Heart right ventricle (tissue), 16 donors: ENCODE measurements at places on chromosomes 7 and 10.

GRCh38 chr7:55202150-55202913, 162.8 kb upstream of the LANCL2 start:
- no peak for DNase-seq

DNA sequence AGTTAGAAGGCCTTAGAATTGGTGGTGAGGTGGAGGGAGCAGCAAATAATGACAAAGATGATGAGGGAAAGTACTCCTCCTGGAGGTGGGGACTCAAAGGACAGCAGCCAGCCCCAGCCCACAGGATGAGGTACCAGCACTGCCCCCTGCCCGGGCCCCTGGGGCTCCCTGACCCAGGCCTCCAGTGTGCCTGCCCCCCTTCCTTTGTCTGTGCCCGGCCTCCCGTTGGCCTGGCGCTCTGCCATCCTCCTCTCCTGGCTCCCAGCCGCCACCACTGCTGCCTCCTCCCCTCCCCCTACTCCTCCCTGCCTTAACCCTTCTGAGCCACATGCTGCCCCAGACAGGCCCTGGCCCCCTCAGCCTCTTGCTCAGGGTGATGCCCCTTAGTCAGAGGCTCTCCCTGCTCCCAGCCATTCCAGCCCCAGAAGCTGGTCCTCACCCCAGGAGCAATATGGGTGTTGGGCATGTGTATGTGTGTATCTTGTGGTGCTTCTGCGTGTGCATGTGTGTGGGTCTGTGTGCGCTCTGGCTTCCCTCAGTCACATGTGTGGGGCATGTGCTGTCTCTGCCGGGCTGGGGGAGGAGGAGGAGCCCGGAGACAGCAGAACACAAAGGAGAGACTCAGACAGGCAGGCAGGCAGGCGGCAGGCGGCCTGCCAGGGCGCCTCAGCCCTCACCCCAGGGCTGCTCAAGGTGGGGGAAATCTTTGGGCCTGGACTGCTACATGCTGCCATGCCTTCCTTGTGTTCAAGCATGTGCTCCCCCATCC, 2.6 kb downstream of the LDB1 start:
- DNase-seq = peak; percentile 89

- no peak for DNase-seq
Observed at GRCh38 chr10:50607356-50607925, 16.3 kb downstream of the SGMS1 start.

DNA sequence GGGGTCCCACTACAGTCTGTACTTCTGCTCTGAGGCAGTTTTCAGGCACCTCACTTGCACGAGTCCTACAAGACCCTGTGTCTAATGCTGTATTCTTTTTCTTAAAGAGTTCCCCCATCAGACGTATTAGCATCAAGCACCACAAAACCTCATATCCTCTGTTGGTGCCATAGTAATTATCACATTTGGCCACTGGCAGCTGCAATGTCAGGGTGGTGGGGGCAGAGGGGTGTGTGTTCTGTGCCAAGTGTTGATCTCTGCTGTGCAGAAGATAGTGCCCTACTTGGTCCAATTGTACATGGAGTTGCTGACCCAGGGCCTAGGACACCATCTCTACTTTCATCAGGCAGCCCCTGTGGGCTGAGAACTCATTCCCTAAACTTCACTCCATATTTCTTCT, 20.0 kb upstream of the JAZF1 start:
- no peak for DNase-seq

DNA sequence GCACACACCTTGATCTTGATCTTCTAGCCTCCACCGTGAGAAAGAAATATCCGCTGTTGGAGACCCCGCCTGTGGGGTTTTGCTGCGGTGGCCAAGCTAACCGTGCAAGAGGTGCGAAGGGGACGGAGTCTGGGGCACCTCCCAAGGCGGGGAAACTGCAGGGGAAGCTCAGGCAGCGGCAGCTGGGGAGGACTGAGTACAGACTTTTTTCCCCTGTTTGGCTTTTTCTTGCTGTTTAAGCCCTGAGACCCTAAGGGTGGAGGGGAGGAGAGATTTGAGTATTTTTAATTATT, 108.0 kb downstream of the DNAJB6 start:
- DNase-seq = no peak

DNA sequence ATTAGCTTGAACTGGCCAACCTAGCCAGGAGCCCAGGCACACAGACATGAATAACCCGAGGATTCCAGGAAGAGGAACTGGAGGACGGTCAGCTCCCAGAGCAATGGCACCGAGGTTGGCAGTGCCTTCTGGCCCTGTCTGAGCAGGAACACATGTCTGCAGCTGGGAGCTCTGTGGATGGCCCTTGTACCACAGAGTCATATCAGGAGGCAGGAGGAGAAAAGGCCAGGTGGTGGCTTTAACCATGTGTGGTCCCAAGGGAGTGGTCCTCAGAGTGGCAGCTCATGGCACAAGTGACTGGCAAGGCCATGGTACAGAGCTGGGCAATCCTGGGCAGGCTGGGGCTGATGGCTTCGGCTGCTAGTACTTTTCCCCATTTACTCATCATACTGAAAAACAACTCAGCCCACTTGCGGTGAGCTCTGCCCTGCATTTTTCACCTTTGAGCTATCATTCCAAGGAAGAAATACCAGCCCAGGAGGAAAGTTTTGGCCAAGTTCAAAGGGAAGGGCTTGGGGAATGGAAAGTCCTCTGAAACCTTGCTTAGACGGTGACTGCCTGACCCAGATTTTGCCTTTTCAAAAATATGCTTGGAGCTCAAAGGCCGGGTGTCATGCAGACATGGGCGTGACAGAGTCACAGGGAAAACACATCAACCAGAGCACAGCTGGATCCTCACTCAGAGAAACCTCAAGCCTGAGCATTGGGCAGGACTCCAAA, 25.7 kb upstream of the LOXL4 start:
- peak; percentile 60 for DNase-seq

DNA sequence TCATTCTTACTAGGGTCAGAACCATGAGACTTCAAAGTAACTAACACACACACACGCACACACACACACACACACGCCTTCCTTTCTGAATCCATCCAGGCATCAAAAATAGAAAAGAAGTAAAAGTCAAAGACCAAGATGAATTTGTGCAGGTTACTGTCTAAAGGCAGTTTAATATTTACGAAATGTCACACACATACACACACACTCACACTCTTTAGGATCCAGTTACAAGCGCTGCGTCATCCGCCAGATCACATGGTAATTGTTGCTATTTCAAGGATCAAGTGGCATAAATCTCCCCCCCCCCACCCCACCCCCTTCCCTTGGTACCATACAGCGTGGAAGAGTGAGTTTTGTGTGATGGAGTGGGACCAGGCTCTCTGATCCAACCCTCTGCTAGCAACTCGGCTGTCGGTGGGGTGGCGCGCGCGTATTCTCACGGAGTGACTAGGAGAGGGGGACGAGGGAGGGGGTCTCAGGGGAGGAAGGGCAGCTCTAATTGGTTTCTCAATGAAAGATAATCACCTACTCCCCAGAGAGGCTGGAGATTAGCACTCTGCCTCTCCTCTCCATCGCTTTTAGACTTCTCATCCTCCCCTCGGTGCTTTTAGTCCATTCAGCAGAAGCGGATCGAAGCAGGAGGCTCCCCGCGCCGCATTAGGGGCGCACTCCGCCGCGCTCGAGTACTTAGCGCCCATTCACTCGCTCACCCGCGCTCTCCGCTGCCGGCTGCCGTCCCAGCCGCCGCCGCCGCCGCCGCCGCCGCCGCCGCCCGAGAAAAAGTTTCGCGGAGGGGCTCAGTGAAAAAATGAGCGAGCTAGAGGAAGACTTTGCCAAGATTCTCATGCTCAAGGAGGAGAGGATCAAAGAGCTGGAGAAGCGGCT, 83.5 kb upstream of the PRKG1 start:
- peak; percentile 65 for DNase-seq

DNA sequence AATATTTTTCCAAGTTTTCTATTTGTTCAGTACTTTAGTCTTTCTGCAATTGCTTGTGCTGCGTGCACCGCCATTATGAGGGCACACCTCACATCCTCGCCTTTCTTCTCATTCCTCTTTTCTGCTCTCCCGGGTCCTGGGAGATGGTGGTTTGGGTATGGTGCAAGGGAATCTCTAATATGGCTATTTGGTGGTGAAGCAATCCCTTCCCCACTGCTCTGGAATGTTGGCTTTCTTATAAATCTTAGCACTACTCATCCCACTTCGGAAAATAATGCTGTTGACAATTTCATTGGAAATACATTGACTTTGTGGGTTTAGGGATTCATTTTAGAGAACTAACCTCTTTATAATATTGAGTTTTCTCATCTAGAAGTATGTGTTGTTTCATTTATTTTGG, 1.9 kb upstream of the GCK start:
- DNase-seq = no peak

DNA sequence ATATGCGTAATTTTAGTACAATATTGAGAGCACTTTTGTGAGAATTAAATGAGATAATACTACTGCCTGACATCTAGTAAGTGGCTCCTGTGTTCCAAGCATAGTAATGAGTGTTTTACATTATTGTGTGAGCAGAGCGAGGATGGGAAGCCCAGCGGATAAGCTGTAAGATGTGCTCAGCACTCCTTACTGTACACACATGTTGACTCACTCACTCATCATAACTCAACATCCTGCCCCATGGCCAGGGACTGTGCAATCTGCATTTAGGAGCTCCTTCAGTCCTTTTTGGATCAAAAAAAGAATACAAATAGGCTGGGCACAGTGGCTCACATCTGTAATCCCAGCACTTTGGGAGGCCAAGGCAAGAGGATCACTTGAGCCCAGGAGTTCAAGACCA, 72.9 kb upstream of the NEBL start:
- no peak for DNase-seq

DNA sequence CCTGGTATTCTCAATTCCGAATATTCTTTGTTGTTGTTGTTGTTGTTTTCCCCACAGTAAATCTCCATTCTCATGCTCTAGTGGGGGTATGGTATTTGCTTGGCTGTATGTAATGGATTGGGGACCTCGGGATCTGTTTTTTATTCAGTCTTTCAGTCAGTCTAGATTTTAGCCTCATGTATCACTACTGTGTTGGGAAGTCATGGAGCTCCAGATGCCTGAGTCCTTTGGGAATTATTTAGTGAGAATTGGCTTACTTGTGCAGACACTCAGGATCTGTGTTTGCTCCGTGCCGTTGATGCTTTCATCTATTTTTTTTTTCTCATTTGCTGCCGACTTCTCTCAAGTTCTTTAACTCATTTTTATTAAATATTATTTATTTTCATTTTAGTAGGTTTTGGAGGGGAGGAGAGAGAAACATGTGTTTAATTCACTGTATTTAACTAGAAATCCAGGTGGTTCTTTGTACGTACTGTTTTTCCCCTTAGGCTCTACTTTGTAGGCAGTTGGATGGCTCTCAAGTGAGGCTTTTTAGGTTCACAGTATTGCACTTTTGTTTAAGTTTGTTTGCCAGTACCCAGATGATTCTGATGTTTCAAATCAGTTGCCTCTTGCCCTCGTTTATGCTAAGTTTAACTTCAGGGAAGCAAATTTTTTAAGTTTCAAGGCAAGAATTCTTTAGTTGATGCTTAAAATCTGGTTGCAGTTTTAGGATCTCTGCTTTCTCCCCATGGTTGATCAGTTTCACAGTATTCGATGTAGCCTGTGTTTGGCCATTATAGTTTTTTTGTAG, 36.9 kb downstream of the ZNRF2 start:
- DNase-seq = no peak

DNA sequence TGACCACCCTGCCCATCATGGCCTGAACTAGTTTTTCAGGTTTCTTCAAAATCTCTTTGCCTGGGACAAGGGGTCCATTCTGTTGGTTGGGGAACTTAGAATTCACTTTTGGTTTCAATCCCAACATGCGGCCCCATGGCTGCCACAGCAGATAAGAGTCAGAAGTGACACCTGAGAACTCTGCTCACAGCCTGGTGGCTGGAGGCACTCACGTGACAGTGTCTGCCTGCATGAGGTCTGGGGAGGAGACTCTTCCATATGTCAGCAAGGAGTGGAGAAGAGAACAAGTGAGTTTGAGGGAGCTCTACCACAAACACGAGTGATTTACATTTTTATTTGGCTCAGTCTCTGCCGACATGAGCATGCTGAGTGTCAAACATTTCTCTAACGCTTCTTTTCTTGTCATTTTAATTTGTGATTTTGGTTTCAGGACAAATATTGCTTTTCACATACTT, 370.4 kb downstream of the TNS3 start:
- no peak for DNase-seq

DNA sequence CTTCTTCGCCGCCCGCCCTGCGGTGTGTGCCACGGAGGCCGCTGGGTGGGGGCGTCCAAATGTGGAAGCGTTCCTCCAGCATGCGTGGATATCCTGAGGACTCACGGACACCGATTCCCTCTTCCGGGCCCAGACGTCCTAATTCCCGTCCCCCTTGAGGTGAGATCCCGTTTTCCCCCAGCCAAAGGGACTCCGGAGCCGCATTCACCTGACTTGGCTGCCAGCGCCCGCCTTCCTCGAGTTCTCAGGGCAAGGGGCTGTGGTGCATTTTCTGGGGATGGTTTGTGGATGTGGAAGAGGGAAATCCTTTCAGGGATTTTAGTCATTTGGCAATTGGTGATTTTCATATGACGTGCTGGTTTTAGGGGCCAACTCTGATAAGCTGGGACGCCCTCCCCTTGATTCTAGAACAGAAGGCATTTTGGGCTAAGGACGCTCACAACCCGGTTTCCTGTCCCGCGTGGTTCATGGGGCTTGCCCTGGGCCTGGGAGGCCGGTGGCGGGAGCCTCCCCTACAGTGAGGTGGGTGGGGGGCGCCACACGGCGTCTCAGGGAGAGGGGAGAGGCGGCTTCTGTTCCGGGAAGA, 165.4 kb downstream of the ACTR3B start:
- no peak for DNase-seq

DNA sequence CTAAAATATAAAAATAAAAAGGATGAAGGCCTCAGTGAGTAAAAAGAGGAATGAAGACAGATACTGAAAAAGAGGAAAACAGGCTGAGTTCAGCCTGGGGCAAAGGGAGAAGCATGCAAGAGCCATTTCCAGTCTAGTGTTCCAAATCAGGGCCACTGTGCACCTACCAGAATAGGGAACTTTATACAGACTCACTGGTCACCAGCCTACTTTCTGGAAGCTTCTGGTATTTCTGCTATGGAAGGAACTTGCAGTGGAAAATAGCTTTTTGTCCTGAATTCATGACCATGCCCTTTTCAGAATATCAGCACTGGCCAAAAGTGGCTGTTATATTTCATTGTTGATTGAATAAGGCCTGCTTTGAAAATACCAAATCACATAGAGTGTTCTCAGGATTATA, 28.8 kb downstream of the ABRAXAS2 start:
- no peak for DNase-seq

- DNase-seq = no peak
Observed at GRCh38 chr10:15123749-15124184, 26.6 kb downstream of the RPP38 start.
